ENCODE measurements at places on chromosomes 12 and 14.

DNA sequence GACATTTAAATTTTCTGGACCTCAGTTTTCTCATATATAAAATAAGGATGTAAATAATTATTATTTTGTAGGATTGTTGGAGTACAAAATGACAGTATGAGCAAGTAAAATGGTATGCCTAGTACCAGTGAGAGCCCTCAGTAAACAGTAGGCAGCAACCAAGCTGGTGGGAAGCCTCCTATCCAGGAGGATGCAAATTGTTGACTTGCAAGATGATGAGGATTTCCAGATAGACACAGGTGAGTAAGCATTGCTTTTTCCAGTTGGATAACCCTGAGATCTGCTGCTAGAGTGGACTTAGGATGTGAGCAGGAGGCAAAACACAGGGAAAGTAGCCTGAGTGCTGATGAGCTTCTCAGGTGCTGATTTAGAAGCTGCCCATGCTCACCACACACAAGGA lies 28.2 kb upstream of the AMIGO2 start:
- no peak for DNase-seq

- no peak for DNase-seq
These were observed 713 bp upstream of the FBXL14 start for GRCh38 chr12:1595026-1595561.

DNA sequence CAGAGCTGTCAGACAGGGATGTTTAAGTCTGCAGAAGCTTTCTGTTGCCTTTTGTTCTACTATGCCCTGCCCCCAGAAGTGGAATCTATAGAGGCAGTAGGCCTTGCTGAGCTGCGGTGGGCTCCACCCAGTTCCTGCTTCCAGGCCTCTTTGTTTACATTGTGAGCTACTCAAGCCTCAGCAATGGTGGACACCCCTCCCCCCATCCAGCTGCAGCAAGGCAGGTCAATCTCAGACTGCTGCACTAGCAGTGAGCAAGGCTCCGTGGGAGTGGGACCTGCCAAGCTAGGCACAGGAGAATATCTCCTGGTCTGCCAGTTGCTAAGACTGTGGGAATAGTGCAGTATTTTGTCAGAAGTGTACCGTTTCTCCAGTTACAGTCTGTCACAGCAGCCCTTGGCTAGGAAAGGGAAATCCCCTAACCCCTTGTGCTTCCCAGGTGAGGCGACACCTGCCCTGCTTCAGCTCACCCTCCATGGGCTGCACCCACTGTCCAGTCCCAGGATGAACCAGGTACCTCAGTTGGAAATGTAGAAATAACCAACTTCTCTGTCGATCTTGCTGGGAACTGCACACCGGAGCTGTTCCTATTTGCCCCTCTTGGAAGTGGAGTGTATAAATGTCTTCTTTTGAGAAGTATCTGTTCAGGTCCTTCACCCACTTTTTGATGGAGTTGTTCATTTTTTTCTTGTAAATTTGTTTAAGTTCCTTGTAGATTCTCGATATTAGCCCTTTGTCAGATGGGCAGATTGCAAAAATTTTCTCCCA lies 213.5 kb upstream of the SLC38A2 start:
- peak; percentile 2 for DNase-seq

DNA sequence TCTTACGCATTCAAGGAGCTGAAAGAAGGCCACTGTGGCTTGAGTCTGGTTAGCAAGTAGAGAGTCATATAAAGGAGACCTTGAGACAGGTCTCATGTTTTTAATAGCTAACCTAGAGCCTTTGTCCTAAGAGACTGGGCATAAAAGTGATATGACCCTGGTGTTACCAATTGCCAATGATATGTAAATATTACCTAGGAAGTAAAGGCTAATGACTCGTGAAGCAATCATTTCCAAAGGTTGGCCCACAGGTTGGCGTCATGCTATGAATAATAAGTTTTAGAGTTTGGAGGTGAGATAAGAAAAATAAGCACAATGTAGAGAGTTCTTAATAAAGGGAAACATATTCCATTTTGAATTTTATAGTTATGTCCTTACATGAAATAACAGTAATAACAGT lies 116.6 kb upstream of the PLEKHA5 start:
- no peak for DNase-seq

- DNase-seq: no peak
These were observed 132.0 kb downstream of the RFLNA start for GRCh38 chr12:124426594-124427555.

- no peak for DNase-seq
These were observed 132.1 kb upstream of the RTL1 start for GRCh38 chr14:101035466-101036225.

GRCh38 chr12:116689521-116689920 lies 48.3 kb downstream of the SPRING1 start:
- no peak for DNase-seq

- DNase-seq: no peak
These were observed 38.7 kb downstream of the P2RX4 start for GRCh38 chr12:121248622-121249021.

DNA sequence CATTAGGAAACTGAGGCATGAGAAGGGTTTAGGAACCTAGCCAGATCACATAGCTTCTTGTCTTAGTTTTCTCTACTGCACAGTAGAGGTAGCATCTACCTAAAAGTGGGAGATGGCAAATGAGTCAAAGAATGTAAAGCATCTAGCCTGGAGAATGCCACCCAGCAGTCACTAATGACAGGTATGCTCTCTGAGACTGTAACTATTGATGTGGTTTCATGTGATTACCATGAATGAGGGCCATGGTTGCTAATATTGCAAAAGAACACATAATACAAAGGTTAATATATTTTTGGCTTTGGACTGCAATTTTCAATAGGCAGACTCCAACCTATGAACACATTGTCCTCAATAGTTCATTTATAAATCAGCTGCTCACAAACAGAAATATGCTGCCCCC lies 389.9 kb downstream of the GRIN2B start:
- DNase-seq: no peak

DNA sequence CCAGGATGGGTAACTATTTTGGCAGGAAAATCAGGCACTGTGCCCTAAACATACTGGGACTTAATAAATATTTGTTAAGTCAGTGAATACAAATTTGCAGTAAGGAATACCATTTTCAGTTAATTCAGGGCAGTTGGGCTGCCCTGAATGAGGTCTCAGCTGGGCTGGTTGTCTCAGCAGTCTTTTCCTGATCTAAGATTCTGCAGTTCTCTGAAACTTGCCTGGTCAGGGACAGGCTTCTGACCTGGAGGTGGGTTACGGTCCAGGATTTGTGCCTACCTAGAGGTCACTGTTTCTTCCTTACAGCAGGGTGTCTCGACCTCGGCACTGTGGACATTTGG lies 160.6 kb downstream of the KTN1 start:
- no peak for DNase-seq

GRCh38 chr14:77495334-77495733 lies 3.3 kb downstream of the ISM2 start:
- no peak for DNase-seq

- no peak for DNase-seq
These were observed 52.2 kb downstream of the CKAP4 start for GRCh38 chr12:106195621-106196027.

DNA sequence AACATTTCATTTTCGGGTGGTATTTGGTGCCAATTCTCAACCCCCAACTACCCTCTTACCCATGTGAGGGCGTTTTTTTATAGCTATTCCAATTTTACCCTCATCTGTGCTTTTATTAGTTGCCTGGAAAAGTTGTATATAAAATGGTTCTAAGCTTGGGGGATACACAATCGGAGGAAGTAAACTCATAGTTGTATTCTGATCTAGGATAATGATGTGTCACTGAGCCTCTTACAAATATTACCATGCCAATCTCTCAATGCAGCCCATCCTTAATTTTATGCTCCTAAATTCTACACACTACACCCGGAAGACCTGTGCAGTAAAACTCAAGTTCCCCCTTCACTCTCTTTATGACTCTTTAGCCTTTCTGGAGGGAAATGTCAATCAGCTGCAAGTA lies 1206.5 kb upstream of the FLRT2 start:
- DNase-seq: no peak

- no peak for DNase-seq
These were observed 30.9 kb upstream of the TUBA1C start for GRCh38 chr12:49233842-49234526.

- DNase-seq: no peak
These were observed 963 bp upstream of the TINF2 start for GRCh38 chr14:24243336-24243836.

GRCh38 chr12:75130811-75131210 lies 78.8 kb downstream of the KCNC2 start:
- DNase-seq: no peak

GRCh38 chr12:263574-263973 lies 938 bp upstream of the SLC6A13 start:
- no peak for DNase-seq

GRCh38 chr12:112023759-112024396 lies 10.7 kb downstream of the ERP29 start:
- no peak for DNase-seq

DNA sequence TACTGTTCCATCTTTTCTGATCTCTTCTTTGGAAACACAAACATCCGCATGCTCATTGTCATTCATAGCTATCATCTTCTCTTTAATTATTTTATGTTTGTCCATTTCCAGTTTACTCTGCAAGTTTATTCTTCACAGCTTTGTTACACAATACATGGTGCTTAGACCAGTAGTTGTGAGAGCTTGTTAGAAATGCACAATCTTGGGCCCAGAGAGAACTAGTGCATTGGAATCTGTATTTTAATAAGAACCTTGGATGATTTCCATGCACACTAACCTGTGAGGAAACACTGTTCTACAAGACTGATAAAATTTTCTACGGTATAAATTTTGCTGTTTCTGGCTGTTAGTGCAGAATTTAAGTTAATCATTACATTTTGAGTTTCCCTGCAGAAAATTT lies 59.3 kb upstream of the SLC2A13 start:
- no peak for DNase-seq

GRCh38 chr12:62919838-62920237 lies 15.1 kb downstream of the PPM1H start:
- DNase-seq: no peak

GRCh38 chr14:56632195-56632594 lies 52.6 kb downstream of the TMEM260 start:
- DNase-seq: no peak

GRCh38 chr14:27315477-27315876 lies 717.6 kb upstream of the NOVA1 start:
- DNase-seq: no peak

- no peak for DNase-seq
These were observed 457 bp downstream of the SOCS2 start for GRCh38 chr12:93572712-93573551.

DNA sequence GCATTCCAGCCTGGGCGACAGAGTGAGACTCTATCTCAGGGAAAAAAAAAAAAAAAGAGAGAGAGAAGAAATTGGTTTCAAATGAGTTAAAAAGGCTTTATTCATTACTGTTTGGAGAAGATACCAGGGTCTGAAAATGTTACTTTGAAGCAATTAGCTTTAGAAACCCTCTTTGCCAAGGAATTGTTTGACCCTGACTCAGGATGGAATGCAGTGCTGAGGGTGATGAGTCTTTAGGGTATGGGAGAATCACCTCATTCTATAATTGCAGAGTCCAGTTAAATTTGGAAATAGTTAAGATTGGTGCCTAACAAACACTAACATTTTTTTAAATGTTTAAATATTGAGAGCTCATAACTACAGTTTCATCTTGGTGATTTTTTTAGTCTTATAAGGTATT lies 13.3 kb downstream of the RAP1B start:
- DNase-seq: no peak

GRCh38 chr12:115273456-115273855 lies 589.5 kb upstream of the TBX3 start:
- DNase-seq: no peak

- DNase-seq: no peak
These were observed 3.6 kb downstream of the PELI2 start for GRCh38 chr14:56121816-56122215.

GRCh38 chr14:34420547-34421150 lies 41.4 kb downstream of the SPTSSA start:
- DNase-seq: no peak

- DNase-seq: no peak
These were observed 617 bp upstream of the MGP start for GRCh38 chr12:14886271-14886670.

- DNase-seq: no peak
These were observed 59.7 kb upstream of the NAP1L1 start for GRCh38 chr12:76144245-76144549.

DNA sequence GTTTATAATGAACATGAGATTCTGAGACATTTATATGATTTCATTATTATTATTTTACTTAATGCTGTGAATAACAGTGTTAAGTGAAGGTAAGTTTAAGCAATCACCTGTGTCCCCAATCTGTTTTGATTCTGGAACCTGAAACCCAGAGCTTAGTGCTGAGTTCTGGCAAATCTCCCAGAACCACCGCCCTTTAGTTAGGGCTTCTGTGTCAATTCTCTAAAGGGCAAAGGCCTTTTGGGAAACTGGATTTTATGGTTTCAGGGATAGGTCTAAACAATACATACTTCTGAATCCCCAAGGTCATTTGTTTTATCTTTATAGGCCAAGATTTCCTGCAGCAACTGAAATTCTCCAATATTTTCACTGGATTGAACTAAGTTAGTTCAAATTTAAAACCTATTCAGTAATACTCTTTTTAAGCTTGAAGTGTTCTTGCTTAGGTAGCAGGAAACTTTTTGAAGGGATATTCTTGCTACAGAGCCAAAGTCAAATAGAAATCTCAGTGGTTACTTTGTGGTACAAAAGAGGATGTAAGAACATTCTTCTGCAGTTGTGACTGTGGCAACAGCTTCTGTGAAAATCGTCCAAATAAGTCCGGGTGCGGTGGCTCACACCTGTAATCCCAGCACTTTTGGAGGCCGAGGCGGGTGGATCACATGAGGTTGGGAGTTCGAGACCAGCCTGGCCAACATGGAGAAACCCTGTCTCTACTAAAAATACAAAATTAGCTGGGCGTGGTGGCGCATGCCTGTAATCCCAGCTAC lies 10.0 kb upstream of the PKP2 start:
- DNase-seq: no peak

GRCh38 chr14:65256714-65257113 lies 154.4 kb upstream of the MAX start:
- no peak for DNase-seq

GRCh38 chr12:78961171-78961570 lies 96.6 kb downstream of the SYT1 start:
- DNase-seq: no peak

GRCh38 chr12:28855761-28856310 lies 293.2 kb upstream of the FAR2 start:
- DNase-seq: no peak

DNA sequence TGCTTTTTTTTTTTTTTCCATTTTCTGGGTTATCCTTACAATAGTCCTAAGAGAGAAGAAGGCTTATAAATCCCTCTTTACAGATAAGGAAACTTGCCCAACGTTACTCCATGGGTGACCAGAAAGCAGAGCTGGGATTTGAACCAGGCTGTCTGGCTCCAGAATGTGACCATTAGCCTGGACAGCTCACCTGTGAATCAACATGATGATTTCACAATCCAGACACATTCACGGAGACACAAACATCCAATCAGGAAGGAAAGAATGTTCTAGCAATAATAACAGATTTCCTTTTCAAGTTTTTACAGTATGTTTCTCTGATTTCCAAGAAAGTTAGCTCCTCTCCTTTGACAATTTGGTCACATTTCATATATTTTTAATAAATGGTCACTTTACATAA lies 118.3 kb downstream of the GALC start:
- no peak for DNase-seq
